Left cardiac atrium (tissue), 4 donors: ENCODE measurements at places on chromosomes 12 and 14.

DNA sequence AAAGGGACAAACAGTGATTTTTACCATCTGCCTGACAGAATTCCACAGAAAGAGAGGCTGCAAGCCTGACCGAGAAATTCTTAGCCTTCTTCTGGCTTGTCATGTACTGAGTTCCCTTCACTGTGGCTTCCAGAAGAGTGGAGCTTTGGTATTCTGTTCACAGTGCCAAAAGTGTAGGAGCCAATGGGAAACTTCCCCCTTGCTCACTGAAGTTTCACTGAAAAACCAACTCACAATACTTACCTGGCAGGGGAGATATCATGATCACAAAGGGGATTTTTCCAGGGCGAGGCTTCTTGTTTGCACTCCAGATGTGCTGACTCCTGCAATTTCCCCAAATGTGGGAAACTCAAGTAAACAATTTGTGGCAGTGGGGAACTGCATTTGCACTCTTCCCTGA, 31.7 kb upstream of the MMP19 start:
- no peak for DNase-seq

GRCh38 chr14:28879573-28879996, 113.0 kb downstream of the FOXG1 start:
- DNase-seq = no peak

- no peak for DNase-seq
Measured at GRCh38 chr12:13472690-13473089, 276.2 kb downstream of the EMP1 start.

DNA sequence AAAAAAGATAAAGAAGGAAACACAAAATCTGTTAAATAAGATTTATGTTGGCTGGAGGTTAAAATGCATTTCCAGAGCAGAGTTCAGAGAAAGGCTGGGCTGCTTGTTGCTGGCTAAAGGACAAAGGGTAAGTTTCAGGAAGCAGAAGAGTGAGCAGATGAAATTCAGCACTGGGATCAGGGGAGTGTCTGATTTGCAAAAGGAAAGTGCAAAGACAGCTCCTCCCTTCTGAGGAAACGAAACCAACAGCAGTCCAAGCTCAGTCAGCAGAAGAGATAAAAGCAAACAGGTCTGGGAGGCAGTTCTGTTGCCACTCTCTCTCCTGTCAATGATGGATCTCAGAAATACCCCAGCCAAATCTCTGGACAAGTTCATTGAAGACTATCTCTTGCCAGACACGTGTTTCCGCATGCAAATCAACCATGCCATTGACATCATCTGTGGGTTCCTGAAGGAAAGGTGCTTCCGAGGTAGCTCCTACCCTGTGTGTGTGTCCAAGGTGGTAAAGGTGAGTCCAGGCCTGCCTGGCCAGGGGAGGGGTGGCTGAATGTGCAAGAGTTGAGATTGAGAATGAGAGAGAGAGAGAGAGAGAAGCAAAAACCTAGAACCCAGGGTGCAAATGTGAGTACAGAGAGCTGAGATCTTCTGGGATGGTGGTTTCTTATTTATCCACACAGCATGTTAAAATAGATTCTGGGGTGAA, at the start of gene OAS1:
TSS of gene OAS1 (plus strand) at position 251 of the 703 bp plus-strand sequence. CDS start at position 329, 78 bp downstream.
- no peak for DNase-seq

- no peak for DNase-seq
Measured at GRCh38 chr12:42992826-42993225, 403.3 kb upstream of the PRICKLE1 start.

DNA sequence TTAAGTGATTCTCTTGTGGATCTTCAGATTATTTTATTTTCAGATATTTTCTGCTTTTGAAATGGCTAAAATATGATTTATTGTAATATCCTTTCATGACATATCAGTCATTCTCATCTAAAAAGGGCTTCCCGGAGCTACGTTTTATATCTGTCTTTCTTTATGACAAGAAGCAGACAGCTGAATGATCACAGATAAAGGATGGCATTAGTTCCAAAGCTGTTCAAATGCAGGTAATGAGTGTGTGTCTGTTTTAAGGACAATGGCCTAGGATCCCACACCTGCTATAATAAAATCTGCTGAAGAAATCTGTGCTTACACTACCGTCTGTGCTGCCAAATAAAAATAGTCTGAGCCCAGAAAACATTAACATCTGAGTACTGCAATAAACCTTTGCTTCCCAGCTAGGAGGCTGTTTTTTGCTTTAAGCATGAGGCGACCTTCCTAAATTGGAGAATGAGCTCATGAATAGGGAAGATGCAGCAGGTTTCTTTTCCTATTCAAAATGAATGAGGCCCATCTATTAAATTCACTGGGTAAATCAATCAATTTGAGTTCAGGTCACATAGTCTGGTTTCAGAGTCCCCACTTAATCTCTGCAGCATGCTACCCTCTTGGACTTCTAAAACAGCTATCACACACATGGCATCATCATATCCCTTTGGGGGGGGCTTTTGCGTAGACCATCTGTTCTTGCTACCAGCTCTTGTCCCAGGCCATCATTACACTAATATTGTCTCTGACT, 498.5 kb downstream of the NELL2 start:
- DNase-seq = no peak

DNA sequence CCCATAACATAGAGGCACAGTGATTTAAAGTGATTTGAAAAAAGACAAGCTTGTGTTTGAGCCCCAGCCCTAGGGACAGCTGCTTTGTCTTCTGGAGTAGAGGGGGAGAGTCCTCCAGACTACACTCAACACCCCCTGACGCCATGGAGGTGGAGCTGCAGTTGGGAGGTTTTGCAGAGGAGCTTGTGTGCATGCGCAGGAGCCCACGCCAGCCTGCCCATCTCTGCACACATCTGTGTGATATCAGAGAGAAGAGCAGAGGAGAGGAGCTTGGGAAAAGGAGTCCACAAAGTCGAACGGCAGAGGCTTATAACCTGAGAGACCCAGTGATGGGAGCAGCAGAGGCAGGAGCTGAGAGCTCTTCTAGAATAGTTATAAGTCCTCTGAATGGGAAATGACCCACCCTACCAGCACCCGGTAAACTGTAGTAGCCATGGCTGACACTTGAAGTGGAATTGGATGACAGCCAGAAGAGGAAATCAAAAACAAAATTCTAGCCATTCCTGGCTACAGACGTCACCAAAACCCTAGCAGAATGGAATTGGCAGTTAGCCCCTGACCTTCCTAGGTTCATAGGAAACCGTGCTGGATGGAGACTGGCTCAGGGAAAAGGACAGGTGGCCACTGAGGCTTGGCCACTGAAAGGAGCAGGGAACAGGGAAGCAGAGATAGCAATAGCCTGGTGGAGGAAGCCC, 185.1 kb upstream of the VASH1 start:
- no peak for DNase-seq

DNA sequence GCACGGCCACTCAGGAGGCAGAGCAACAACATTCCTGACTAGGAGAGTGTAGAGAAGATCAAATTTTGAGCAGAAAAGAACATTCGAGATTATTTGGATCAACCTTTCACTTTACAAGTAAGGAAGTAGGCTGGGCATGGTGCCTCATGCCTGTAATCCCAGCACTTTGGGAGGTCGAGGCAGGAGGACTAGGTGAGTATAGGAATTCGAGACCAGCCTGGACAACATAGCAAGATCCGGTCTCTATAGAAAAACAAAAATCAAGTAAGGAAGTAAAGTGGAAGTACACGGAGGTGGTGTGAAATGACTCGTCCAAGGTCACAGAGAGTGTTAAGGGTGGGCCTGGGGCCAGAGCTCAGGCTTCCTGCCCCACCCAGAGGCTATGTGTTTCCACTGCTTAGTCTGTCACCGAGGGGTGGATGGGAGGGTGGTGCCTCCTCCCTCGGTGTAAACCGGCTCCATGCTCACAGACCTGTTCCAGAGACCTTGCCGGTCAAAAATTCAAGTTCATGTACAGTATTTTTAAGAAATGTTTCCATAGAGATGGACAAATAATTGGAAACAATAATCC, 51.9 kb downstream of the MAP1LC3B2 start:
- DNase-seq = no peak

DNA sequence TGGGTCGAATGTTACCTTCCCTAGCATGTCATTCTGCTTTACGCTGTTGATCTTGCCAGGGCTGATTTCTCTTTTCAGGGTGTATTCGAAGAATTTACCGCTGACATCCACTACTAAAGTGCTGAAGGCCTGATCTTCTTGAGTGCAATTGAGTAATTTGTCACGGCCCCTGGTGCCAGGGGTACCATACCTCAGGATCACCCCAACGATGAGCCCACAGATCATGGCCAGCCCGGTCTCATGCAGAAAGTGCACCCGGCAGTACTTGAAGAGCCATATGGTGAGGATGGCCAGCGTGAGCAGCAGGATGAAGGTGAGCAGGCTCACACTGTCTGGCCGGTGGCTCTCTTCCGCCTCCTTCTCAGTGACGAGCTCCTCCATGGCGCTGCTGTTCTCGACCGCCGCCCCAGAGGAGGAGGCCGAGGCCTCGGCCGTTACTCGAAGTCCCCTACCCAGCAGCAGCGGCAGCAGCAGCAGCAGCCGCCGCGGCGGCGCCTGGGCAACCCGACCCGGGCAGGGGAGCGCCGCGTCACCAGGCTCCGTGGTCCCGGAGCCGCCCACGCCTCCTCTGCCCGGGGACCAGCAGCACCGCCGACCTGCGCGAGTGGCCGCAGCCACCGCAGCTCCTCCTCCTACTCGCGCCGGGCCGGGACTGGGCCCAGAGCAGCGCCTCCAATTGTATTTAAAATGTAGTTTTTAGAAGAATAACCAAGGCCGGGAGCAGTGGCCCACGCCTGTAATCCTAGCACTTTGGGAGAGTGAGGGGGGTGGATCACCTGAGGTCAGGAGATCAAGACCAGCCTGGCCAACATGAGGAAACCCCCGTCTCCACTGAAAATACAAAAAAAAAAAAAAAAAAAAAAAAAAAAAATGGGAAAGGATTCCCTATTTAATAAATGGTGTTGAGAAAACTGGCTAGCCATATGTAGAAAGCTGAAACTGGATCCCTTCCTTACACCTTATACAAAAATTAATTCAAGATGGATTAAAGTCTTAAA, 58.5 kb upstream of the TMPO start:
- DNase-seq = peak; percentile 74

- no peak for DNase-seq
Measured at GRCh38 chr12:124248941-124249825, 45.7 kb upstream of the RFLNA start.
